ENCODE measurements at places on chromosomes 5 and 9.

- DNase-seq: no peak
Observed at GRCh38 chr5:10565785-10566542, 2.1 kb downstream of the ANKRD33B start.

- no peak for DNase-seq
Observed at GRCh38 chr9:8655071-8655470, 855.5 kb upstream of the DMAC1 start.

DNA sequence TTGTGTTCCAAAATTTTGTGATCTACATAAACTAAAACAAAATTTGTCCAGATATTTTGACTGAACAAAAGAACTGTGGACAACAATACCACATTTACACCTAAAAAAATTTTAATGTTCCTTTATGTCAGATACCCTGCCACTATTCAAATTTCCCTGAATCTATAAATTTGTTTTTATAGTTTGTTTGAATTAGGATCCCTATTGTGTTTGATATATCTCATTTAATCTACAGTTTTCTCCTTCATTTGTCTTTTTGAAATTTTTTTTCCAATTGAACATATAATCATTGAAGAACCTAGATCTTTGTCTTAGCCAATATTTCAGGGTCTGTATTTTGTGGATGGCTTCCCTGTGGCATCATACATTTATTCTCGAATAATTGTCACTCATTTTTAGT lies 5.7 kb downstream of the AGGF1 start:
- DNase-seq: no peak

GRCh38 chr5:153658606-153659005 lies 168.1 kb downstream of the GRIA1 start:
- no peak for DNase-seq

GRCh38 chr9:72254901-72255545 lies 105.8 kb downstream of the GDA start:
- no peak for DNase-seq

- no peak for DNase-seq
Observed at GRCh38 chr5:81233080-81233634, at the start of gene CKMT2. Gene CKMT2 (plus strand): TSS chr5:81233322. CDS start chr5:81251133, 17,811 bp downstream.

- DNase-seq: no peak
Observed at GRCh38 chr9:14119694-14120514, 194.0 kb downstream of the NFIB start.

GRCh38 chr5:19240170-19240569 lies 747.8 kb downstream of the CDH18 start:
- DNase-seq: peak; percentile 0

- no peak for DNase-seq
Observed at GRCh38 chr5:74977471-74977870, 74.9 kb downstream of the GCNT4 start.

DNA sequence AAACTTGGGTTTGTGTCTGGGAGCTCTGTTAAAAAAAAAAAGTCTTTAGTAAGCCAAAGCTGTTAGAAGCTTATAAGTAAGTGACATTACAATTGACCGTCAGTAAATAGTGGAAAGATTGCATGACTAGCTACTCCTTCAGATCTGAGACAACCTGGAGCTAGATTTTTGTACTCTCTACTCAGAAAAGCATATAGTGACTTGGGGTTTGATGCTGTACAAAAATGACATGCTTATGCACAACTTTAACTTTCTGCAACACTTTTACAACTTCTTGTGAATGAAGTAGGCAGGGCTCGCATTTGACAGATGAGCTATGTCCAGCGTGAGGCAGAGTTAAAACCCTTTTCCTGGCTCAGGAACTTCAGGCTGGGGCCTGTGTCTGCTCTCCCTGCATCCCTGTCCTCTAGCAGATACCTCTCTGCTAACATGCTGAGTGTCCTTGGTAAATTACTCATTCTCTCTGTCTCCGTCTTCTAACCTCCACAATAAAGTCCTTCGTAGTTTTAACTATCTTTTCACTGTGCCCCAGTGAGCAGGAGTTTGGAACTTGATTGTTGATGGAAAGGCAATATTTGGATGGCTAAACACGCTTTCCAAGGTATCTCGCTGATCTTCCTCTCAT lies 471 bp upstream of the GHR start:
- no peak for DNase-seq

DNA sequence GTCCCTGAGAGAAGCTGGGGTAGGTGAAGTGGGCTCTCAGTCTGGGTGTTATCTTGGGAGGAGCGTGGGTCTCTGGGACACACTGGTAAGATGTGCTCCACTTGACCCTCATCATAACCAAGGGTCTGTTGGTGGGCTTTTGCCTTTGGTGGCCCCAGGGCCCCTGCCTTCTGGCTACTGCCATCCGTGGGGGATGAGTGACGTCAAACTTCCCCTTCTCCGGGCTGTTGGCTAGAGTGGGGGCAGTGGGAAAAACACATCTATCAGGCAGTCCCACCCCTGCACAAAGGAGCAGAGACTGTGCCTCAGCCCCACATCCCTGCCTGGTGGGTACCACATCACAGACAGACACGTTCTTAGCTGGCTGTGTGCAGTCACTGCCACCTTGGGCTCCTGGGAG lies 35.1 kb downstream of the GADD45G start:
- DNase-seq: no peak

DNA sequence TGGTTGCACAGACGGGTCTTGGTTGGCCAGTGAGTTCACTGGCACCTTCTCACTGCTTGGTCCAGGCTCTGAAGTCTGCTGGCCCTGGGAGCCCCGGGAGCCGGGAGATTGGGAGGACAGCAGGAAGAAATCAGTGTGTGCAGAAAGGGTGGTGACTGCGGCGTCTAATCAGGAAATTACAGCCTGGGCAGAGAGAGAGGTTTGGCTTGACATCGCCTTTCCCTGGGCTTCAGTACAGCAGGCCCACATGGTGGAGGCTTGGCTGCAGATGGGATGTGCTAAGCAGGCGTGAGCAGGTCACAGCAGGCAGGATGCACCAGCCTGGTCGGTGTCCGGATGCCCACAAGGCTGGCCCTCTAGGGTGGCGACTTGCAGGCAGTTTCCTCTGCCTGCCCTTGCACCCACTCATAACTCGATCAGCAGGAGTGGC lies 17.2 kb downstream of the PITX1 start:
- DNase-seq: no peak

DNA sequence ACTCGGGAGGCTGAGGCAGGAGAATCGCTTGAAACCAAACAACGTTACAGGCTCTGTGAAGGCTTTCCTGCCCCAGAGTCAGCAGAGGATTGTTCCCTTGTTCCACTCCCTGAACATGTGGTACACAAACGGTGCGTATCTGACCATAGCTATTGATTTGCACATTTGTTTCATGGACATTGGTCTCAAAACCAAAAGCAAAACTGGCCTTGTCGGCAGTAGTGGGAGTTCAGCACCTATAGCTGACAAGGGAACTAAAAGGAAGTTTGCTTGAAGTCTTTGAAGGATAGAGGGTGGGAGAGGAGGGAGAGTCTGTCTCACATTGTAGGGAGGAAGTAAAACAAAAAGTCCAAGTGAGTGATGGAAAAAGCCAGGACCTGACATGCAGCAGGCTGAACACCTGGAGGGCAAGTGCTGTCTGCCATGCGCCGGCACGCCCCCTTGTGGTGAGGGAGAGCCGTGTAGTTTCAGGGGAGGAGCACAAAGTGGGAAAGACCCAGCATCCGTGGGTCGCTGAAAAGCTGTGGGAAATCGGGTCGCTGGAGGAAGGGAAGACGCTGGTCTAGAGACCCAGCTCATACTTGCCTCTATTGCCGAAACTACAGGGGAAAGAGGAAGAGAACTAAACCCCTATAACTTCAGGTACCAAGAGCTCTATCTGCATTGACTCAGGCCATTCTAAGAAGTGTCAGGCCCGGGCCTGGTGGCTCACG lies 58.0 kb downstream of the RAD23B start:
- DNase-seq: peak; percentile 81

- DNase-seq: no peak
Observed at GRCh38 chr9:22206833-22207232, 197.7 kb upstream of the CDKN2B start.

- no peak for DNase-seq
Observed at GRCh38 chr9:109708451-109708945, 71.5 kb upstream of the PALM2AKAP2 start.

DNA sequence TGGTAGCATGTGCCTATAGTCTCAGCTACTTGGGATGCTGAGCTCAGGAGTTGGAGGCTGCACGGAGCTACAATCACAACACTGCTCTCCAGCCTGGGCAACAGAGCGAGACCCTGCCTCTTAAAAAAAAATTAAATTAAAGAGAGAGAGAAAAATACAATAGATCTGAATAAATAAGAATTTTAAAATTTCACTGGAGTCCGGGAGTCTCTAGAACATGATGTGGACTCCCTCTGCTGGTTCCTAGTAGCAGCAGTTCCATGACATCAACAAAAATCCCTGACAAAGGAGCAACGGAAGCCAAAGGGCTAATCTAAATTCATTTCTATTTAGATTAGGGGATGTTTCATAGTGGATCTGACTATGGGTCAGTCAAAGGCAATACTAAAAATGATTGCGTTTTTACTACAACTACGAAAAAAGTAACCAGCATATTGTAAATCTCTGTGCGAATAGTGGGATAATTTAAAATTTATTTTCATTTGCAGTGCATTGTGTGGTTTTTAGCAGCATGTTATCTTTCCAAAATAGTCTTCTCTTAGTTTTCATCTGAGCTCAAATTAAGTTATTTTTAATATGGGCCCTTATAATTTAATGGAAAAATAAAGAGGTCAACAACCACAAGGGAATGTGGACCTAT lies 6.7 kb downstream of the INIP start:
- peak; percentile 41 for DNase-seq

- DNase-seq: peak; percentile 39
Observed at GRCh38 chr5:39547553-39548154, 122.9 kb upstream of the DAB2 start.

DNA sequence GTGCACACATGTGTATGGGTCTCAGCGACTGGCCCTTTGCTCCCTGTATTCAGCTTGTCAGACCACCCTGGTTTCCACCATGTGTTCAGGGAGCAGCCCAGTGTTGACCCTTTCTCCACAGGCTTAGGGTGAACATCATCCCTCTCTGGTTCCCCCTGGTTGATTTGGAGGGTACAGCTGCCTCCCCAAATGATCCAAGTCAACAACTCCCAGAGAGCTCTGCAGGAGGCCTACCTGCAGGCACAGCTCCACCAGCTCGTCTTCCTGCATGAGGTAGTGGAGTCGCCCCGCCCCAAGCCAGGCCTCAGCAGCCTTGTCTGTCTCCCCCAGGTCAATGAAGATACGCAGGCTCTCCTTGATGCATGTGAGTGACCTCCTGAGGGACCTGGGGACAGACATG lies 50.5 kb downstream of the SH3TC2 start:
- DNase-seq: no peak

DNA sequence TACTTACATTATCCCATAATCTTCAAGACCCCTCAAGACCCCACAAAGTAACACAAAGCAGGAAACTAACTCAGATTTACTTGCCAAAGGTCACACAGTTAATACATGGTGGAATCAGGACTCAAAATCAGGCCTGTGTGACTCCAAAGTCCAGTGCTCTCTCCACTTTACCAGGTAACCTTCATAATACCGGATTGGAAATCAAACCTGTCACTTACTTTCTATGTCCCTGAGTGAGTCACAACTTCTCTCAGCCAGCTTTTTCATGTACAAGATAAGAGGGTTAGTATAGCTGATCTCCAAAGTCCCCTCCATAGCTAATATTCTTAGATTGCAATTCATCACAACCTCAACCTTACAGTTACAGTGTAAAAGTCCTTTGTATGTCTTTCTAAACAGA lies 17.1 kb downstream of the STRBP start:
- DNase-seq: no peak

DNA sequence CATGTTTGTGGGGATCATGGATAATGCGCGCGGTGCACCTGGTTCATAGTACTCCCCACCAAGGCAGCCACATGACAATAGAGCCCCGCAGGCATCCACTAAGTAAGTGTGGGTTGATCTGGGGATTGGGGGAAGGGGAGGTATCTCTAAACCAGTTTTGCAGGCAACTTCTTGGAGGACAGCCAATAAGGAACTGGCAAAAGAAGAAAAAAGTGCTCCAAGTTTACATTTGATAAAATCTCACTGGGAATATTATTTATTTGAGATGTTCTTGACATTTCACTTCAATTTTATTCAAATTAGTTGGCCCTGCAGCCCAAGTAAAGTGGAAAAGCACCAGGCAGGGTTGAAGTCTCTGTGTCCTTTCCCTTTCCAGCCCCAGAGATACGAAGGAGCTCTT lies 8.5 kb downstream of the FBP1 start:
- DNase-seq: no peak

DNA sequence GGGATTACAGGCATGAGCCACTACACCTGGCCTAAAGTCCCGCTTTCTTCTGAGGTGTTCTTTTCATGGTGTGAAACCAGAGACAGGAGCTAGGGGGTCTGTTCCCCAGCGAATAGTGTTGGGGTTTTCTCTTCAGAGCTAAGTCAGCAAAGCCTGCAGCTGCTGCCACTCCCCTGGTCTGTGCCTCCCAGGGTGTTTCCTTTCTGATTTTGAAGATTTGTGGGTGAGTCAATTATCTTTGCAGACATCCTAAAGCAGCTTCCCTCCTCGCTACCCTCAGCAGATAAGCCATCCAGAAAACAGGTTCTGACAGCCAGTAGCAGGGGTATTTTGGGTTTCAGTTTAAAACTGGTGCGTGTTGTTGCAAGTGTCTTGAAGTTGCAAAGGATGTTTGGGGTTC lies 72.0 kb upstream of the IQGAP2 start:
- no peak for DNase-seq

DNA sequence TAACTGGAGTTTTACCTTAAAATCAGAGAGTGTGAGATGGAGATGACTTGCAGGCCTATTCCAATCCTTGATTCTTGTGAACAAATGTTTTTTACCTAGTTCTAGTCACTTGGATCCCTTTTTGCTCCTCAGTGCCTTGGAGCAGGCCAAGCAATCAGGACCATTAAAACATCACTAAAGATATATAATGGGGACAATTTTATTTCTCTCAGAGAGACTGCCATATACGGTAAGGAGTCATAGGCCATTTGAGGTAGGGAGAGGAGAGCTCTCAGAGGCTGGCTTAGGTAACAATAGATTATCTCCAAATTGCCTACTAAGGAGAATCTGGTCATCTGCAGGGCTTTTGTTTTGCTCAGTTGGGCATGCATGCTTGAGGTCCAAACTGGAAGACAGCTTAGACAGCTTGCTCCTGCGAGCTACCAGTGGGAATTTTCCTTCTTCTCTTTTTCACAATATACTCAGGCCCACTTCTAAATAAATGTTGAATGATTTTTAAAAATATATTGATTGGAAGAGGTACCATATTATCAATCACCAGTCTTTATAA lies 44.0 kb downstream of the FREM1 start:
- DNase-seq: no peak

GRCh38 chr5:107794741-107795140 lies 124.0 kb upstream of the EFNA5 start:
- DNase-seq: no peak

- peak; percentile 69 for DNase-seq
Observed at GRCh38 chr9:96317335-96317980, 15.5 kb upstream of the HSD17B3 start.

DNA sequence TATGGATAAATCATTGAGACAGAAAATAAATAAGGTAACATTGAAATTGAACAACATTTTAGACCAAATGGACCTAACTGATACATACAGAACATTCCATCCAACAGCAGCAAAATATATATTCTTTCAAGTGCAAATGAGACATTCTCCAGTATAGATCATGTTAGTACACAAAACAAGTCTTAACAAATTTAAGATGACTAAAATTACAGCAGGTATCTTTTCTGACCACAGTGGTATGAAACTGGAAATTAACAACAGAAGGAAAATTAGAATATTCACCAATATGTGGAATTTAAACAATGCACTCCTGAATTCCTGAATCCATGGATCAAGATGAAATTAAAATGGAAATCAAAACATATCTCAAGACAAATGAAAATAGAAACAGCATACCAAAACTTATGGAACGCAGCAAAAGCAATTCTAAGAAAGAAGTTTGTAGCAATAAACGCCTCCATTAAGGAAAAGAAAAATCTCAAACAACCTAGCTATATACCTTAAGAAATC lies 115.6 kb downstream of the ADAMTS12 start:
- no peak for DNase-seq
